ENCODE measurements at places on chromosomes 3 and 15. TPM values are rescaled to one million over a fixed set of nuclear protein-coding genes. Genes with fewer than 3 reads are reported as not detected.

DNA sequence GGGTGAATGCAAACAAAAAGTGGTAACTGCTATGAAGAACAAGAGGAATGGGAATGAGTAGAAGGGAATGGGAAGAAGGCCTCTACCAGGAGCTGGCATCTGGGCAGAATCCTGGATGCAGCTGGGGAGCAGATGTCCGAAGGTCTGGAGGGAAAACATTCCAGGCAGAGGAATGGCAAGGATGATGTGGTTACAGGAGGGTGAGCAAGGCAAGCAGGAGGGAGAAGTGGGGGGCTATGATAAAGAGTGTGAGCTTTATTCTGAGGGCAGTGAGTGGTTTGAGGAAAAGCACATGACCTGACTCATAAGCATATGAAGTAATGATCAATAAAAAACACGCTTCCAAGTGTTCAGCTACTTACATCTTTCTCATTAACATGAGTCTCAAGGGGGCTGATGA, 17.1 kb downstream of the SKIC8 start:
- no peaks in the 10 kb centered on the region for H3K4me1 ChIP-seq
- H3K27ac ChIP-seq, result no peak overlapping the region
- DNase-seq, result no peak
- no peak overlapping the region for H3K4me3 ChIP-seq
- H3K27me3 ChIP-seq, result no peaks in the 10 kb centered on the region

DNA sequence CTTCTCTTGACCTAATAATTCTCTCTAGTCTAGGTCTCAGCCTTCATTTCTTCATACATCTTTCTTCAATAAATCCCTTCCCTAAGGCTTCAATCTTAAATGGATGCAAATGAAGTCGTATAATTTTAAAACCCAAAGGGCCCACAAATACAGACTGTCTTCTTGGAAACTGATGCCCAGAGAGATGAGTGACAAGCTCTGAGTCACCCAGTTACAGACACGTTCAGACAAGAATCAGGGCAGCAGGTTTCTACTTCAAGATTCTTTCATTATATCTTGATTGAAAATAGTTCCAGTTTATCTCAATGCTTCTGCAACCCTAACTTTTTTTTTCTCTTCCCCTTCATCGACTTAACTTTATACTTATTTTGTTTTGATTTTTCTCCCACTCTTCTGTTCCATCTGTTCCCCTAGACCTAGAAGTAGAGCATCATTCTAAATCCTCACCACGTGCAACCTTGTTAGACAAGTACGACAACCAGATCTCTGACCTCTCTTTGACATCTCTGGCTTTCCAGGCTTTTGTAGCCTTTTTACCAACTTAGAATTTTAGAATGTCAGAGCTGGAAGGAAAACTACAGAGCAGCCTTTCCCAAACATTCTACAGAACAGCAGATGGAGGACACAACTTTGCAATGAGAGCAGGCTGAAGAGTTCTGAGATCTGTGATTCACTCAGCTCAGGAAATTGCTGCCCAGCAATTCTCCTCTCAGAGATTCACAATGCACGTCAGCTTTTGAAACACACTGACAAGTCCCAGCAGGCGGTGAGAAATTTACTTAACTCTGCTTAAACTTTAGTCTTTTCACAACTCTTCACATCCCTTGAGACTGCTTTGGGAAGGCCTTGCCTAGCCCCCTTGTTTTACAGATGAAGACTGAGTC, 25.3 kb downstream of the NCEH1 start:
- no peaks in the 10 kb centered on the region for H3K36me3 ChIP-seq
- H3K27ac ChIP-seq, result no peak overlapping the region
- DNase-seq, result no peak
- H3K27me3 ChIP-seq, result no peaks in the 10 kb centered on the region

DNA sequence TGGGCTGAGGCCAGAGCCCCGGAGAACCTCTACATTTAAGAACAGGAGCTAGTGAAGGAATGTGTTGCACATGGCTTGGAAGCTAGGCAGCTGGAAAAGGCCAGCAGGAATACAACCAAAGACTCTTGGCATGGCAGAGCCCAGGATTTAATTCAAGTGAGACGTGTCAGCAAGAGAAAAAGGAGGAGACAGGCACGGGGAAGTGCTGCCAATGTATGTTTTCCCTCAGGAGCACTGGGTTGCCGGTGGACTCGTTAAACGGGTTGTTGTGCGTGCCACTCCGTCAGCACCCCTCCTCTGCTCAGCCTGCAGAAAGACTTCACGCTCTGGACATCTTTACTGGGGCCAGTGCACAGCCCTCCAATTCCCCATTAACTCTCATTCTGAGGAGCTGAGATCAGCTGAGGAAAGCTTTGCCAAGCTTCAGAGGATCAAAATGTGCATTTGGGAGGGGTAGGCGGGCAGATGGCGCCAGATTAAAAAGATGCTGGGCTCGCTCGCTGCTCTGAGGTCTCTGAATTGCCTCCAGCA, 103.7 kb downstream of the PDZRN3 start:
- H3K27ac ChIP-seq, result peak overlapping the region; percentile 86
- H3K4me1 ChIP-seq, result peaks cover 36% of the 10 kb centered on the region
- peak overlapping the region; percentile 13 for H3K4me3 ChIP-seq
- H3K27me3 ChIP-seq, result no peaks in the 10 kb centered on the region
- no peaks in the 10 kb centered on the region for H3K36me3 ChIP-seq

- no peak for DNase-seq
- no peaks in the 10 kb centered on the region for H3K27me3 ChIP-seq
- H3K36me3 ChIP-seq, result no peaks in the 10 kb centered on the region
These were observed 22.3 kb downstream of the RPLP1 start for GRCh38 chr15:69474846-69475455.

DNA sequence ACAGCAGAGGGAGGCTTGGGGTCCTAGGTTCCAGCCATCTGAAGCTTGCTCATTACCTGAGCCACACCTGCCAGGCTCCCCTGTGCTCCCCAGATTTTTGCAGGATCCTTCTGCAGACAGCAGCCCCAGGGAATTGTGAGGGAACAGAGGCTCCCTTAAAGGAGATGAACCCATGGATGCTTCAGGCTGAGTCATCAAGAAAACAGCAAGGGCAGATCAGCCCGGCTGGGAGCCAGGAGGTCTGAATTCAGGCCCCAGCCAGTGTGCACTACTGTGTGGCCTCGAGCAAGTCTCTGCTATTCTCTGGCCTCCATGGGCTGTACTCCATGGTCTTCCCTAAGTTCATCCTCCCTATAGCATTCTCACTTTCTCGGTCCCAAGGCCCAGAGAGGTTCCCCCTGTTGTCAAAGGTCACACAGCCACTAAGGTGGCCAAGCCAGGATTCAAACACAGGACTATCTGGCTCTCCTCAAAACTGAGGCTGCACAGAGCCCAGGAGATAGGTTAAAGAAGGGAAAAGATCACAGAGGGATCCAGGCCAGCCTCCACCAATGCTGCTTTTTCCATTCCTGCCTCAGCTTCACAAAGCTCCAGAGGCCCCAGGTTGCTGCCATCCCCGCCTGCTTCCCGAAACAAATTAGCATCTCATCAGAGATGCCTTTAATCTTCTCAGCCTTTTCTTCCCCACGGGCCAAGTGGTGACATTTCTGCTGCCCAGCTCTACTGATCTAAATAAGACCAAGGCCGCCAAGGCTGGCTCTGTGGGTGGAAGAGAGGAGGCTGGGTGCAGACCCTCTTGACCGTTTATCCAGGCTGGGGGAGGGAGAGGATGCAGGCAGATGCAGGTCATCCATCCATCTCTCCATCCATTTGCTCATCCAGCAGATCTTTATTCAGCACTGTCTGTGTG, 21.2 kb upstream of the GRIP2 start:
- no peak for DNase-seq
- no peaks in the 10 kb centered on the region for H3K27me3 ChIP-seq
- no peaks in the 10 kb centered on the region for H3K36me3 ChIP-seq
- H3K4me1 ChIP-seq, result no peaks in the 10 kb centered on the region
- no peak overlapping the region for H3K27ac ChIP-seq

DNA sequence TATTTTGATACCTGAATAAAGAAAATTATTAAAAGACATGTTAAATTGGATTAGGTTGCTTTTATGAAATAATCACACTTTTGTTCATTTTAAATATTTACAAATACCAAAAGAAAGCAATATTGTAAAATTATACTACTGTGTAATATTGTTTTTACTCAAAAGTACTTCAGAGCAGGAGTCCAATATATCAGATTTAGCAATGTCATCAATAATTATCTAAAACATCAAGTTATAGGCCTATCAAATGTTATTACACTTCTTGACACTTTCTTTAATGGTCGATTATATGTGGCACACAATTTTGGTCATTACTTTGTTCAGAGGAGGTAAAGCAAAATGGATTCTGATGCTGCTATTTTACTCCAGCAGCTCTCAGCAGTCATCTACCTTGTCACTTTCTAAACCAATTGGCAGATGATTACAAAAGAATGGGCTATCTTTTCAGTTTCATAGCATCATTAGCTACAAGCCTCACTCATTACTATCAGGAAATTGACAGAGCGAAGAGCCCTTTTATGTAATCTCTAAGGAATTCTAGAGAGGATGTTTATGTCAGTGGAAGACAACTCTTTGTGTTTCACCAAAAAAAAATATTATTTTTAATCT, 318.6 kb downstream of the PLOD2 start:
- H3K4me1 ChIP-seq, result no peaks in the 10 kb centered on the region
- no peak for DNase-seq
- no peak overlapping the region for H3K27ac ChIP-seq
- H3K27me3 ChIP-seq, result no peaks in the 10 kb centered on the region

The ALDH1A3 gene
- 18.1 TPM for total RNA-seq

DNA sequence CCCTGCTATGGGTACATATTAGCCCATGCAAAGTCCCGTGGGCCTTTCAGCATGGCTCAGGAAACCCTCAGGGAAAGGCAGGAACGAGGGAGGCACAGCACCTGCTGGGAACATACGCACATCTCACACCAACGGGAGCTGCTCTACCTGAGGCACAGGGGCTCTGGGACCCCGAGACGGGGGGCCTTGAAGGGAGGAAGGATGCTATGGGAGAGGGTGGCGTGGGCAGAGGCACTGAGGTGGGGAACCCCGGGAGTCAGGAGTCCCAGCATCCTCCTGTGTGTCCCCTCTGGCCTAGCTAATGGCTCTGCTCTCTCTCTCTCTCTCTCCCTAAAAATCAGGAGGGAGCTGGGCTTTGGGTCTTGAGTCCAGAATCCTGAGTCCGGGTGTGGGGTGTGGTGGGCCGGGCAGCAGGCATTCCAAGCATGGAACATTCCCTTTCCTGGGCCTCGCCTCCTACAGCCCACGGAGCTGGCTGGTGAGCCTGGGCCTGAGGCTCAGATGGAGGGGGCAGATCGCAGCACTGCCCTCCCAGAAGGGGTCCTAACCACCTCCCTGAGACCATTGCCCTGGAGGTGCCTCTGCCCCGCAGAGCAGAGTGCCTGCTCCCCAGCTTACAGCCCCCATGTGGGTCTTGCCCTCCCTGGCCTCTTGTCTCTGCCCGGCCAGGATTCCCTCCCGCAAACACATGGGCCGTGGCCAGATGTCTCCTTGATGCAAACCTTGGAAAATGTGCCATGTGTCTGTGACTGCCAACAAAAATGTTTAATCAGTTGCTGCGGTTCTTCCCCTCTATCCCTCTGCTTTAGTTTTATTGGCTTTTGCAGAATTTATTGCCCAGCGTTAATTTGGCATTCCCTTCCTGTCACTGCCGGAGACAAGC, 101.6 kb downstream of the TMEM266 start:
- no peaks in the 10 kb centered on the region for H3K27me3 ChIP-seq
- peaks cover 6% of the 10 kb centered on the region for H3K4me1 ChIP-seq
- H3K27ac ChIP-seq, result no peak overlapping the region
- H3K4me3 ChIP-seq, result no peak overlapping the region
- H3K36me3 ChIP-seq, result no peaks in the 10 kb centered on the region

GRCh38 chr15:75452364-75452864, 924 bp upstream of the SIN3A start:
- peak overlapping the region; percentile 39 for H3K4me3 ChIP-seq
- H3K27ac ChIP-seq, result peak overlapping the region; percentile 97
- no peaks in the 10 kb centered on the region for H3K27me3 ChIP-seq
- peaks cover 29% of the 10 kb centered on the region for H3K4me1 ChIP-seq
- no peaks in the 10 kb centered on the region for H3K36me3 ChIP-seq

- H3K4me3 ChIP-seq, result no peak overlapping the region
- H3K27me3 ChIP-seq, result no peaks in the 10 kb centered on the region
- H3K4me1 ChIP-seq, result no peaks in the 10 kb centered on the region
- H3K36me3 ChIP-seq, result no peaks in the 10 kb centered on the region
- no peak for DNase-seq
These were observed 530.7 kb downstream of the ZIC1 start for GRCh38 chr3:147939839-147940238.

DNA sequence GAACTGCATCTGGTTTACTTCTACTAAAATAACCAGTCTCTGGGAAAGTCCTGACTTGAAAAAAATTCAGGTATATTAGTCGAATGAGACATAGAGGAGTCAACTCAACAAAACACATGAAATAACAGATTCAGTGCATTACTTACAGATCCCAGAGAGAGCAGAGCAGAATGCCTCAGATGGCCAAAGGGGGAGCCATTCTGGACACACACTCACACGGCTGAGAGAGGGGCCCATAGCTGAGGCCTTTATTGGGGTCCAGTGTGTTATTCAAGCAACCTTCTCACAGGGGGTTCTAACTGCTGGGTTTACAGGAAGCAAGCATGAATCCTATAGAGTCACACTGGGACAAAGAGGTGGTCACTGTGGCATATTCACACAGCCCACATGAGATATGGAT, 135.1 kb upstream of the SNRPN start:
- H3K4me3 ChIP-seq, result no peak overlapping the region
- H3K27ac ChIP-seq, result no peak overlapping the region
- DNase-seq, result no peak
- no peaks in the 10 kb centered on the region for H3K36me3 ChIP-seq
- no peaks in the 10 kb centered on the region for H3K4me1 ChIP-seq

- no peaks in the 10 kb centered on the region for H3K4me1 ChIP-seq
- no peak overlapping the region for H3K4me3 ChIP-seq
- no peaks in the 10 kb centered on the region for H3K36me3 ChIP-seq
- DNase-seq, result no peak
- no peak overlapping the region for H3K27ac ChIP-seq
These were observed 106.5 kb upstream of the ADPGK start for GRCh38 chr15:72890043-72890442.

GRCh38 chr3:197353001-197353866, 54.8 kb upstream of the DLG1 start:
- no peaks in the 10 kb centered on the region for H3K36me3 ChIP-seq
- H3K27ac ChIP-seq, result peak overlapping the region; percentile 38
- no peaks in the 10 kb centered on the region for H3K27me3 ChIP-seq
- no peak overlapping the region for H3K4me3 ChIP-seq

DNA sequence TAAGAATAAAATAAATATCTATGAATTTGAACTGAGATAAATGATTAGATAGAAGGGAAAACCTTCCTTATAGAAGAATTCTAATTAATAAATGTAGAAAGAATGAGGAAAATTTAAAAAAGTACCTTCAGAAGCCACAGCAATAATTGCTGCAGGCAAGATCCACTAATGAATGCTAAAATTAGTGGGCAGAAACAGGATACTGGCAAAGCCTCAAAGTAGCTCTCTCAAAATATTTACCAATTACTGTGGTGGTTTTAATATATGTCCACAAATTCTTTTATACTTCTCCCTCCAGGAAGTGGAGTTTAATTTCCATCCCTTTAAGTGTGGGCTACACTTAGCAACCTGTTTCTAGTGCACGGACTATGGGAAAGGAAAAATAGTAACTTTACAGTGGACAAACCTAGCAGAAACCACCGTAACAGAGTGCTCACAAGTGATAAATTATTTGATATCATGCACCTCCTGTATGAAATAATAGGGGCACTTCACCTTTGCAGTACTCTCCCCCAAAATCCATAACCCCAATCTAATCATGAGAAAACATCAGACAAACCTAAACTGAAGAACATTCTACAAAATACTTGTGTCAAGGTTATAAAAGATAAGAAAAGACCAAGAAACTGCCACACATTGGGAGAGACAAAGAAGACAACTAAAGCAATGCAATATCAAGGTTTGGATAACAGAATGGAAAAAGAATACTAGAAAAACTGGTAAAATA, 6.8 kb downstream of the PEAK1 start:
- H3K4me1 ChIP-seq, result peaks cover 55% of the 10 kb centered on the region
- no peaks in the 10 kb centered on the region for H3K36me3 ChIP-seq
- no peak overlapping the region for H3K4me3 ChIP-seq
- DNase-seq, result no peak
- H3K27me3 ChIP-seq, result no peaks in the 10 kb centered on the region
- H3K27ac ChIP-seq, result no peak overlapping the region

The PRSS50 gene
- total RNA-seq, result not detected

Data from transverse colon (tissue), 4 donors.